Cardiac muscle cell (in vitro differentiated cells and primary cell): ENCODE measurements at places on chromosomes 3 and 15. TPM values are rescaled to one million over a fixed set of nuclear protein-coding genes. Genes with fewer than 3 reads are reported as not detected.
A peak's percentile ranks its signal among the peaks of the same experiment; 100 is the strongest.

Gene ATP10A
- not detected in 2 replicates for polyA plus RNA-seq

Gene ZPLD1
- 0.42 TPM in 1 of 2 replicates, not detected in the other for polyA plus RNA-seq

Gene IL16
- 0.45 TPM in 1 of 2 replicates, not detected in the other for polyA plus RNA-seq

Gene SMCO1
- polyA plus RNA-seq: 1.7 and 2.3 TPM in 2 replicates

Gene ATG3
- polyA plus RNA-seq: 53.9 and 57.9 TPM in 2 replicates

DNA sequence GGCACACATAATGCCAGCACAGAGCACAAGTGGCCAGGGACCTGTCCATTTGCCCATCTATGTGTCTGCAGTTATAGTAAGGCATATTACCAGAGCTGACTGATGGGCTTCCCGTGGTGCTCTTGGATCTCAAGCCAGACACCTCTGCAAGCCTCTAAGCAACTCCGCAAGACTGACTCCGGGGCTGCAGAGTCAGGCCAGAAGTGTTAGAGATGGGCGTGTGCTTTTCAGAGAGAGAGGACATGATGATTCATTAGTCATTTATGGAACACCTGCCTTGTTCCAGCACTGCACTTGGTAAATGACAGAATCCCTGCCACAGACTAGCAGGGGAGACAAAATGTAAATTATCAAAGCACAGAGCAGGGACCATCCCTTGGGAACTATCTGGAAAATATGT is 559.0 kb downstream of the PDCD6IP start:
- no peak for DNase-seq
- no peaks in the 10 kb centered on the region for H3K36me3 ChIP-seq
- no peak overlapping the region for H3K27ac ChIP-seq
- no peak overlapping the region for H3K4me3 ChIP-seq

- H3K27me3 ChIP-seq: peaks cover 15% of the 10 kb centered on the region
- no peak overlapping the region for H3K27ac ChIP-seq
- H3K4me1 ChIP-seq: no peaks in the 10 kb centered on the region
- no peak for DNase-seq
- no peaks in the 10 kb centered on the region for H3K36me3 ChIP-seq
Observed at GRCh38 chr15:81254277-81254915, 57.7 kb downstream of the IL16 start.

GRCh38 chr3:169787791-169788190 is 14.6 kb downstream of the MYNN start:
- no peak for DNase-seq
- no peak overlapping the region for H3K27ac ChIP-seq
- no peaks in the 10 kb centered on the region for H3K27me3 ChIP-seq
- no peak overlapping the region for H3K4me3 ChIP-seq
- H3K36me3 ChIP-seq: peaks cover 51% of the 10 kb centered on the region

DNA sequence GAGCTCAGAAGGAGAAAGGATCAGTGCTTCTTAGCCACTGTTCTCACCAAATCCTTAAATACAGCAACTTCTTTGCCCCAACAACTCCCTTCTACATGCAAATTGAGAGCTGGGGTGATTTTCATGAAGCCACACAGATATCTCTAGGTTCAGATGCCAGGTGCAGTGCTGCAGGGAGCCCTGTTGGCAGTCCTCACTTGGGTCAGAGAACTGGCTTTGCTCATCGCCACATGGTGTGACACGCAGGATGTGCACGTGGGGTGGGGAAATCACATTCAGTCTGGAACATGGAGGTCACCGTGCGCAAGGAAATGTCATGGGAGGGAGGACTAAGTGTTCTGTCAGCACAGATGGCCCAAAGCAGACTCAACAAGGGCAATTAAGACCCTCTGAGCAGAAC is 103.8 kb downstream of the WDR76 start:
- no peak overlapping the region for H3K4me3 ChIP-seq
- peak; percentile 10 for DNase-seq
- H3K36me3 ChIP-seq: no peaks in the 10 kb centered on the region
- peaks cover 9% of the 10 kb centered on the region for H3K4me1 ChIP-seq

- DNase-seq: no peak
- H3K27me3 ChIP-seq: no peaks in the 10 kb centered on the region
- H3K4me1 ChIP-seq: no peaks in the 10 kb centered on the region
- H3K36me3 ChIP-seq: no peaks in the 10 kb centered on the region
- H3K4me3 ChIP-seq: no peak overlapping the region
Observed at GRCh38 chr3:32584660-32585059, 14.0 kb upstream of the DYNC1LI1 start.

GRCh38 chr3:66778777-66779176 is 219.3 kb upstream of the KBTBD8 start:
- no peaks in the 10 kb centered on the region for H3K4me1 ChIP-seq
- no peaks in the 10 kb centered on the region for H3K27me3 ChIP-seq
- no peak overlapping the region for H3K27ac ChIP-seq
- H3K4me3 ChIP-seq: no peak overlapping the region
- DNase-seq: no peak

GRCh38 chr3:15682561-15683185 is 81.1 kb downstream of the BTD start:
- H3K27me3 ChIP-seq: no peaks in the 10 kb centered on the region
- peak; percentile 81 for DNase-seq
- peaks cover 8% of the 10 kb centered on the region for H3K36me3 ChIP-seq

DNA sequence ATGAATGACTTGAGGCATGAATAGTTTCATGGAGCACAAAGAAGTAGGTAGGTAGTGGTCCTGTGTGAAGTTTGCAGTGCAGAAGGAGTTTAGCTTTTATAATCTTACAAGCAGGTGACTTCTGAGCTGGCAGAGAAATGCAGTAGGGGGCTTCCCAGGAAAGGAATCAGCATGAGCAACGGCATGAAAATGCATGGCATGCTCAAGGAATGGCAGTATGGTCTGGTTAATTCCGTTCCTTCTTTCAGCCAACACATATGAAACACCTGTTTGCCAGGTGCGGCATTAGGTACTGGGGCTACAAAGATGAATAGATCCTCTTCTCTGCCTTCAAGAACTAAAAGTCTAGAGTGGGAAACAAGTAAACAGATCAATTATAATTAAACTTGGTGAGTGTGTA is 138.0 kb upstream of the BHLHE40 start:
- no peaks in the 10 kb centered on the region for H3K4me1 ChIP-seq
- no peak for DNase-seq
- H3K27me3 ChIP-seq: no peaks in the 10 kb centered on the region
- no peak overlapping the region for H3K4me3 ChIP-seq

- peak within 1 kb of the TSS; percentile 23 for H3K4me3 ChIP-seq
- no peak within 1 kb of the TSS for H3K27ac ChIP-seq
- H3K27me3 ChIP-seq: peaks cover 66% of the 10 kb centered on the region
- no peaks in the 10 kb centered on the region for H3K36me3 ChIP-seq
- no peaks in the 10 kb centered on the region for H3K4me1 ChIP-seq
- peak; percentile 77 for DNase-seq
Observed at GRCh38 chr3:99638167-99638948, at the start of gene COL8A1. COL8A1 (plus strand) TSS chr3:99638594; CDS start chr3:99790683, 152,089 bp downstream.

DNA sequence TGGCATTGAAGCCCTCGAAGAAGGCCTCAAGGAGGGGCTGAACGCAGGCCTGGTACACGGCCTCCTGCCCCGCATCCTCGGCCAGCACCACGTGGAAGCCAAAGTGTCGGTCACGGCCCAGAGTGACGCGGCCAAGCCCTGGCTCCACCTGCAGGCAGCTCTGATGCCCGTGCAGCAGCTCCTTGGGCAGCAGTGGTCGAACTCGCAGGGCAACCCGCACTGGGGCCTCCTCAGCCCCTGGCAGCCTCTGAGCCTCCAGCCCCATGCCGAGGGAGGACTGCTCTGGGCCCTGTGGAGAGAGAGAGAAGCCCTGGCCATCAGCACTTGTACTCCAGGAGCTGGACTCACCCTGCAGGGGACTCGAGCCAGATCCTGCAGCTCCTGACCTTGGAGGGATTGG is 2.6 kb downstream of the KIF7 start:
- peaks cover 20% of the 10 kb centered on the region for H3K4me1 ChIP-seq
- no peak overlapping the region for H3K4me3 ChIP-seq
- H3K27me3 ChIP-seq: no peaks in the 10 kb centered on the region
- no peak for DNase-seq
- H3K36me3 ChIP-seq: peaks cover 7% of the 10 kb centered on the region
- no peak overlapping the region for H3K27ac ChIP-seq

DNA sequence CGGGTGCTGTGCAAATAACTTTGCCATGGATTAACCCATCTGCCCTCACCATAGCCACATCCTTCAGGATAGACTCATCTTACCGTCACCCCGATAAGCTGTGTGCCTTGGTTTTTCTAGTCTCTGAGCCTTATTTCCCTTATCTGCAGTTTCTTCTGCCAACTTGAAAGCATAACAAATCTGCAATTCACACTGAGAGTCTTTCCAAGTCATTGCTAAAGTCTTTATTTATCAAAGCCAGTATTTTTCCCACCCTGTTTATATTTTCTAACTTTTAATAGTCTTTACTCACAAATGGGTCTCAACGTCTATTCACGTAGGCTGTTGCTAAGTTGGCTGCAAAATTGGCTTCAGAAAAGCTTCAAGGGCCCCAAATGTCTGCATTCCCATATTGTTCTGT is 61.6 kb upstream of the SUCLG2 start:
- no peak for DNase-seq
- no peak overlapping the region for H3K4me3 ChIP-seq
- no peak overlapping the region for H3K27ac ChIP-seq
- H3K27me3 ChIP-seq: no peaks in the 10 kb centered on the region
- H3K4me1 ChIP-seq: no peaks in the 10 kb centered on the region

- no peaks in the 10 kb centered on the region for H3K27me3 ChIP-seq
- no peak overlapping the region for H3K27ac ChIP-seq
- H3K4me3 ChIP-seq: no peak overlapping the region
- no peaks in the 10 kb centered on the region for H3K36me3 ChIP-seq
- H3K4me1 ChIP-seq: no peaks in the 10 kb centered on the region
Observed at GRCh38 chr15:75095594-75095993, 72.2 kb downstream of the PPCDC start.

DNA sequence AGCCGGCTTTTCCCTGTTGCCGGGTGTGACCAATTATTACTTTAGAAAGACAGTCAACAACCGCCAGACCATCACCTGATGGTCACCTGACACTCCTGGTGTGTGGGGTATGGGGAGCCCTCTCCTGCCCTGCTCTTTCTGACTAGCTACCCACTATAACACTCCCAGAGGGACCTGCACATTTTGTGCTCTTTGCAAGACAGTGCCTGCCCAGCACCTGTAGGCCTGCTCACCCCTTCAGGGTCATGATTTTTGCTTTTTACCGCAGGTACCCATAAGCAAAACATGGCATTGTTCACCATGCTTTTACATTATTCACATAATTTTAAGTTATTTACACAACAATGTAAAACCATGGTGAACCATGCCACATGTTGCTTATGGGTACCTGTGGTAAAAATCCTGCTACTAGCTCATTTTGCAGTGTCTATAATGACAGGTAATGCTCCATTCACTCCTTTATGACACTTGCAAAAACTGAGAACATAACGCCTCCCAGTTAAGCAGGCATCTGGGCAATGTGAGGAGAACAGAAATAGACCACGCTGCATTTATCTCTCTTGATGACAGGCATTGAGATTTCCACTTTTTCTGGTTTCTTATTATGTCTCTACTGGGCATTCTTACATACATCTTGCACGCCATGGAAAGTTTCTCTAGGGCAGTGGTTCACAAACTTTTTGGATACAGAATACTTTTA is 9.9 kb downstream of the CCRL2 start:
- no peak for DNase-seq
- H3K4me3 ChIP-seq: no peak overlapping the region
